ENCODE measurements at places on chromosomes 5 and 9. TPM values are rescaled to one million over a fixed set of nuclear protein-coding genes. Genes with fewer than 3 reads are reported as not detected.

DNA sequence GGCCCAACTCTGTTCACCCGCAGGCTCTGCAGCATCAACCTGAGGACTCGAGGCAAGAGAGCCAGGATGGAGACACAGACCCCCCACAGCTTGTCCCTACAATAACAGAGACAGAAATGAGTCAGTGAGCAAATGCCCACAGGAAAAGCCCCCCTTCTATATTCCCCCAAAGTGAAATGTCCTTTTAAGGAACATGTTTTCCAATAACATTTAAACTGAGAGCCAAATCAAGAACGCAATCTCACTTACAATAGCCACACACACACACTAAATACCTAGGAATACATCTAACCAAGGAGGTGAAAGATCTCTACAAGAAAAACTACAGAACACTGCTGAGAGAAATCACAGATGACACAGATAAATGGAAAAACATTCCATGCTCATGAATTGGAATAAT lies 49.0 kb downstream of the TEX10 start:
- no peak for DNase-seq

- DNase-seq, result peak; percentile 17
These were observed 33.7 kb downstream of the LHX2 start for GRCh38 chr9:124045076-124045829.

DNA sequence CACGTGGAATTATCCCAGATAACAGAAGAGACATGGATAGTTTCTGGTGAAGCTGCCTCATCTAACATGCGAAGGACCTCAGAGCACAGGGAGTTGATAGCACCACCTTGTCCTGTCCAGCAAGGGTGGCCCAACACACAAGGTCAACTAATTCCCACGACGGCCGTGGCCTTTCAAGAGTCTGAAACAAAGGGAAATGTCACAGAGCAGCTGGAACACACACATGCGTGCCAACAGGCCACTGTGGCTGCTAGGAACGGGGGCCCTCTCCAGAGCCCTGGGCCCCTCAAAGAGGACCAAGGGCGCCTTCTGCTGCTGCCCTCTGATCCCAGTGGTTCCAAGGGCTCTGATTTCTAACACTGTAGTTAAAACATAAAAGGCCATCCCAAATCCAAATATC lies 50.7 kb downstream of the SECISBP2 start:
- DNase-seq, result no peak

DNA sequence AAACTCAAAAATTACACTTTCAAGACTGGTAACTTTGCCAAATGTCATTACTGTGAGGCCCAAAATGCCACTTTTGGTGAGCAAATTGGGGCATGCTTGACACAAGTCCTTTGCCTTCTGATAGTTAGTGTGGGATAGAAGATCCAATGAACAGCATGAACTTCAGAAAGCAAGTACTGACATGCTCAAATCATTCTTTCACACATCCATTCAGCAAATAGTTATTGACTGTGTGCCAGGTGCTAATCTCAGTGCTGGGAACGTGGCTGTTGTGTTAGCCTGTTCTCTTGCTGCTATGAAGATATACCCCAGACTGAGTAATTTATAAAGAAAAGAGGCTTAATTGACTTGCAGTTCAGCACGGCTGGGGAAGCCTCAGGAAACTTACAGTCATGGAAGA lies 247.0 kb downstream of the CHSY3 start:
- DNase-seq, result no peak

SLC46A2 gene
- not detected for total RNA-seq
